Aorta (tissue), 5 donors: ENCODE measurements at places on chromosomes 13 and 19. TPM values are rescaled to one million over a fixed set of nuclear protein-coding genes. Genes with fewer than 3 reads are reported as not detected.

The ICAM1 gene
- total RNA-seq, result 41.2 TPM

The DZIP1 gene
- total RNA-seq, result 25.3 TPM

The DAND5 gene
- not detected for total RNA-seq

The ZNF285 gene
- total RNA-seq, result 0.84 TPM

The FAM83E gene
- total RNA-seq, result 0.45 TPM

The RYR1 gene
- total RNA-seq, result 1.0 TPM

The ZGLP1 gene
- total RNA-seq, result 1.3 TPM

The APOC4 gene
- total RNA-seq, result not detected

The PLVAP gene
- 368 TPM for total RNA-seq
